ENCODE measurements at places on chromosomes 11 and 22.

GRCh38 chr11:12695873-12696272 is 21.7 kb downstream of the TEAD1 start:
- DNase-seq = no peak

GRCh38 chr11:36436064-36436463 is 74.0 kb downstream of the TRAF6 start:
- DNase-seq = no peak

DNA sequence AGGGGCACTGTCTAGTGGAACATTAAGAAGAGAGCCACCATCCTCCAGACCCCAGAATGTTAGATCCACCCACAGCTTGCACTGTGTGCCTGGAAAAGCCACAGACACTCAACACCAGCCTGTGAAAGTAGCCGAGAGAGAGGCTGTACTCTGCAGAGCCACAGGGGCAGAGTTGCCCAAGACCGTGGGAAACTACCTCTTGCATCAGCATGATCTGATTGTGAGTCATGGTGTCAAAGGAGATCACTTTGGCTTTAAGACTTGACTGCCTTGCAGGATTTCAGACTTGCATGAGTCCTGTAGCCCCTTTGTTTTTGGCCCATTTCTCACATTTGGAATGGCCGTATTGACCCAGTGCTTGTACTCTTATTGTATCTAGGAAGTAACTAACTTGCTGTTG is 115.9 kb upstream of the CCDC179 start:
- DNase-seq = no peak

DNA sequence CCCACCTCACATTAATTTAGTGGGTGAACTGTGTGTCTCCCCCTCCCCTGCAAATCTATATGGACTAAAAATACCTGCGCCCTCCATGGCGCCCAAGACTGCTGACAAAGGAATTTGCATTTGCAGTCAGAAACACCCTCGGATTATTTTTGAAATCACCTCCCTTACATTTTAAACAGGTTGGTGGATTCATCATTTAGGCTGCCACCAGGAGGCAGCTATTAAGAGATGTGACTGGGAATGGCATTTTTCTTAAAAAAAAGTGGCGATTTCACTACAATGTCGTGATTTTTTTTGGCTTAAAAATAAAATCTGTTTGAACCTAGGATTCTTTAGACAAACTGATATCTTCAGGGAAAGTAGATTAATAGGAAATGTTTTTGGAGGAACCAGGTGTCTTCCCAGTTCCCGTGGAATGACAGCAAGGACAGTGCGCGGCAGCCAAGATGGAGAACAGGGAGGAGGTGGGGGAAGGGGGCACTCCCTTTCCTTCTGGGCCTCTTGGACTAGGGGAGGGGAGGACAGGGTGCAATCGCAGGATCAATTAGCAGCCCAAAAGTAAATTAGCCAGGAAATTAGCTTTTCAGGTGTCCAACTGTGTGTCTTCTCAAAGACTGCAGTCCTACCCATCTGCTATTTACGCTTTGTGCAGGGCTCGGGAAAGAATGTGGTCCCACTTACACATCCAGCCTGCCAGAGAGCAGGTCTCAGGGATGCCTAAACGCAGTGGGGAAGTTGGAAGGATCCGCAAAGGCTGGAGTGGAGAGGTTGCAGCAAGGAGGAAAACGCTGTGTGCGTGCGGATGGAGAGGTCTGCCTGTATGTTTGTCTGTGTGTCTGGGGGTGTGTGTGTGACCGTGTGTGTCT is 496.4 kb downstream of the NTM start:
- no peak for DNase-seq

GRCh38 chr22:36328635-36329253 is 59.0 kb downstream of the MYH9 start:
- no peak for DNase-seq

DNA sequence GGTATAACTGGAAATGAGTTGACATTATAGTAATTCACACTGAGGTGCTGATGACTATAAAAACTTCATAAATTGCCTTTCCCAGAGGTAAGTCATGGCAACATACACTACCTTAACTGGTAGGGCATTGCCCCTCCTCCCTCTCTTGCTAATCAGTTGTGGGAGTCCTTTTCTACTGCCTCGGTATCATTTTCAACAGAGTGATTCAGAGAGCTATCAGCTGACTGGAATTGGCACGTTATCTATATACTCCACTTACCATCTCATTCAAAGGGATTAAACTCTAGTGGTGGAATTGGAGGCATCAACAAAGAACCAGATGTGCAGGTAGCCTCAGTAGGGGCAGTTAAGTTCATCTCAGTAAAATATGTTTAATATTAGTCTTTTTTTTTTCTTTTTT is 8.0 kb upstream of the NUP160 start:
- DNase-seq = no peak

DNA sequence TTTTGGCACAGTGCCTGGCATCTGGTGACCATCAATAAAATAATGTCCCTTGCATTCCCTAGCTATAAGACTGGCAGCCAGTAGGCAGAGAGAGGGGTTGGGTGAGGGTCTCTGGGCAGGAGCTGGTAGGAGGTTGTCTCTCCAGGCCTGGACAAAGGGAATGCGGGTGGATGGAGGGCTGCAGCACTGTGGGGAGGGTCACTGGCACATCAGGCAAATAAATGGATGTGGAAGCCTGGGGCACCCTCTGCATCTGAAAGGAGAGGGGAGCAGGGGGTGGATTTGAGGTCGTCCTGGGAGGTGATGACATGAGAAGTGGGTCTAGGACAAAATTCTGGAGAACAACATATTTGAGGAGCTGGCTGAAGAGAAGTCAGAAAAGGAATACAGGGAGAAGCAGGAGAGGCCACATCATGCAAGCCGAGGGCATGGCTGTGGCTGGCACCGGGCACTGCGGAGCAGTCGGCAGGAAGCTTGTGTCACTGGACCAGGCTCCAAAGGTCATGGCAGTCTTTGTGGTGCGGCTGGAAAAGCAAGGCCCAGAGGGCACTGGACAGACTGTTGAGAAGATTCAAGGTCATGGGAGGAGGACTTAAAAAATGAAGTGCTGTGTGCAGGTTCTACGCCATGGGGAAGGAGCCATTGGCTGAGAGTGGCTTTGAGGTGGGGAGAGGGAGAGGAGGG is 36.5 kb upstream of the THY1 start:
- DNase-seq = no peak

- DNase-seq = no peak
Observed at GRCh38 chr11:64969209-64969608, 2.7 kb downstream of the MAJIN start.
